Activated T-helper 2 cell treated with anti-CD3 and anti-CD28 coated beads, Interferon-gamma antibody, Interleukin-2, Interleukin-4, amounts not matched to agents 10 μg/mL and 5 μg/mL and 100 μg/mL, durations not matched to agents 14 hours and 24 hours and 36 hours (primary cell): ENCODE measurements at places on chromosomes 11 and 22. TPM values are rescaled to one million over a fixed set of nuclear protein-coding genes. Genes with fewer than 3 reads are reported as not detected.

GPR83 gene
- 0.05 TPM in 1 of 2 replicates, not detected in the other for total RNA-seq

OR5A2 gene
- not detected in 2 replicates for total RNA-seq

TSPAN4 gene
- 15.8 and 16.9 TPM in 2 replicates for total RNA-seq

NNMT gene
- not detected in 2 replicates for total RNA-seq

KCNE3 gene
- total RNA-seq: not detected in 2 replicates

PKNOX2 gene
- total RNA-seq: not detected in 2 replicates

MRPL23 gene
- 65.1 and 72.2 TPM in 2 replicates for total RNA-seq

MPPED2 gene
- not detected in 2 replicates for total RNA-seq

FAM83F gene
- total RNA-seq: 0.07 and 0.11 TPM in 2 replicates

VSIG10L2 gene
- not detected in 2 replicates for total RNA-seq

TREH gene
- total RNA-seq: not detected in 2 replicates

PHOX2A gene
- not detected in 2 replicates for total RNA-seq

EMSY gene
- total RNA-seq: 31.5 and 32.0 TPM in 2 replicates

NXPE1 gene
- not detected in 2 replicates for total RNA-seq

CHRM1 gene
- total RNA-seq: not detected in 2 replicates

ZDHHC13 gene
- 25.4 and 27.8 TPM in 2 replicates for total RNA-seq

YAP1 gene
- total RNA-seq: not detected in 2 replicates

SCGB1D2 gene
- total RNA-seq: not detected in 2 replicates

MMP1 gene
- total RNA-seq: not detected in 2 replicates

P2RY6 gene
- not detected in 2 replicates for total RNA-seq

GGT5 gene
- 0.05 TPM in 1 of 2 replicates, not detected in the other for total RNA-seq

TSKU gene
- 13.7 and 15.3 TPM in 2 replicates for total RNA-seq

CFAP68 gene
- 19.4 and 22.2 TPM in 2 replicates for total RNA-seq

THY1 gene
- total RNA-seq: 35.2 and 37.3 TPM in 2 replicates

DEFB131B gene
- not detected in 2 replicates for total RNA-seq

TMPRSS4 gene
- total RNA-seq: not detected in 2 replicates

TSSK2 gene
- not detected in 2 replicates for total RNA-seq

RAC2 gene
- total RNA-seq: 499 and 506 TPM in 2 replicates

CYTH4 gene
- total RNA-seq: 45.9 and 49.8 TPM in 2 replicates

OR8H3 gene
- not detected in 2 replicates for total RNA-seq

BIRC3 gene
- 217 and 221 TPM in 2 replicates for total RNA-seq

PATE2 gene
- total RNA-seq: not detected in 2 replicates

SLC22A12 gene
- not detected in 2 replicates for total RNA-seq

RNF215 gene
- 17.2 and 19.3 TPM in 2 replicates for total RNA-seq

SERHL2 gene
- total RNA-seq: 1.8 and 2.2 TPM in 2 replicates

KIAA1671 gene
- 10.5 TPM in 2 replicates for total RNA-seq

DUSP8 gene
- 1.2 and 1.8 TPM in 2 replicates for total RNA-seq

GGTLC3 gene
- not detected in 2 replicates for total RNA-seq

ABCC8 gene
- 0.30 TPM in 1 of 2 replicates, not detected in the other for total RNA-seq

CSKMT gene
- total RNA-seq: 45.4 and 47.2 TPM in 2 replicates

PDE3B gene
- 58.8 and 62.1 TPM in 2 replicates for total RNA-seq

ACTN3 gene
- total RNA-seq: 0.07 and 0.14 TPM in 2 replicates
